ENCODE measurements at places on chromosomes 1 and 21. TPM values are rescaled to one million over a fixed set of nuclear protein-coding genes. Genes with fewer than 3 reads are reported as not detected.

GRCh38 chr1:208893251-208893650 is 649.1 kb upstream of the PLXNA2 start:
- no peak for DNase-seq

DNA sequence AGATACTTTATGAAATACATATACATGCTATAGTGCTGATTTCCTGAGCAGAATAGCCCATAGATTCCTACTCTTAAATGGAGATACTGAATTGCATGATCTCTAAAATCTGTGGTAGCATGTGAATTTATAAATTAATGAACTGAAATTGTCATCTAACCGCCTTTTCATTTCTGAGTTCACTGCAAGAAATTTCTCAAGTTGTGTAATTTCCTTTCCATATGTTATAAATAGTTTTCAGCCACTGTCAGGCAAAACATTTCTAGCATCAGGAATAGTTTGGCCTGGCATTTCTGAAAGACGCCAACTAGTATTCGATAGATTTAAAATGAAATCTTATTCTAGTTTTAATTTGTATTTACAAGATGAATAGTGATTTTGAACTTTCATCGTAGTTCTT is 310.1 kb downstream of the USH2A start:
- DNase-seq = no peak

DNA sequence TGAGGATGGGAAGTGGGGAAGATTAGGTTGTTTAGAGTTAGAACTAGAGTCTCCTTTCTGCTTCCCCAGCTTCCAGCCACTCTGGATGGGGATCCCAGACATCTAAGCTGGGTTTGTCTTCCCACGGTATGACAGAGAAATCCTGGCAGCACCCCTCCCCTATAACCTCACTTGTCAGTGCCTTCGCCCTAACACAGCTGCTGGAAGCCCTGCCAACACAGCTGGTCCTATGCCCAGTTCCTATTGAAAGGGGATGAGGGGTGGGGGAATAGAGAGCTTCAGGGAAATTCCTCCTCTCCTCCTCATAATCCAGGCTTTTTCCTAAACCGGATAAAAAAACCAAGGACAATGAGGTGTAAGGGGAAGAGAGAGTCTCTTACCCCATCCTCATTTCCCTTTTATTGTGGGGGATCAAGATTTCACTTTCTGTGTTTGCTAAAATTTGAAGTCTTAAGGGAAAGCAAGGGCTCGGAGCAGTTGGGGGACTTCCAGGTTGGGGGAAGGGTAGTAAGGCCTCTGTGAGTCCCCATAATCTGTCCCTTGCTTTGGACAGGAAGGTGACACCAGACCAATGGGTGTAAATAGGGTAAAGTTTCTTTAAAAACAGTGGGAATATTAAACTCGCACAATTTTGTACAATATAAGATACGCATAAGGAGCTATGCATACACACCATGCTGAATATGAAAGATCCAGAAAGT is 590 bp downstream of the TMOD4 start:
- peak; percentile 72 for DNase-seq

Gene TMEM200B
- 9.5 TPM for total RNA-seq

DNA sequence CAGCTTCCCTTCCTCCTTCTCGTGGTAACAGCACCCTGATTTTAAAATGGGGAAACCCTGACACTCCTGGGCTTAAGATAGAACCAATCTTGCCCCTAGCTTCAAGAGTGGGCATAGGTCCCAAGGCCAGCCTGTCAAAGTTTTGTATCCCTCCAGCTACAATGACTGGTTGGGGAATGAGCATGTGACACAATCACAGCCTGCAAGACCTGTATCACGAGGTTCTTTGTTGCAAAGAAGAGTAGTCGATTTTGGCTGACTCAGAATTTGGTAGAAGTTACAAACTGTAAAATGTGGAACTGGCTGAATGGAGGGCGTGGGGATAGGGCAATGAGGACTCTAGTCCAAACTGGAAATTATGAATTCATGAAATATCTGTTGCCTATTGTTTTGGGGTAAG is 18.7 kb downstream of the CTSK start:
- no peak for DNase-seq

Gene RHEX
- total RNA-seq = not detected
